ENCODE measurements at places on chromosomes 5 and 9.

GRCh38 chr9:326667-327066 is 112.0 kb downstream of the DOCK8 start:
- no peak for DNase-seq

GRCh38 chr9:95817205-95817604 is 58.3 kb upstream of the ERCC6L2 start:
- DNase-seq: no peak

DNA sequence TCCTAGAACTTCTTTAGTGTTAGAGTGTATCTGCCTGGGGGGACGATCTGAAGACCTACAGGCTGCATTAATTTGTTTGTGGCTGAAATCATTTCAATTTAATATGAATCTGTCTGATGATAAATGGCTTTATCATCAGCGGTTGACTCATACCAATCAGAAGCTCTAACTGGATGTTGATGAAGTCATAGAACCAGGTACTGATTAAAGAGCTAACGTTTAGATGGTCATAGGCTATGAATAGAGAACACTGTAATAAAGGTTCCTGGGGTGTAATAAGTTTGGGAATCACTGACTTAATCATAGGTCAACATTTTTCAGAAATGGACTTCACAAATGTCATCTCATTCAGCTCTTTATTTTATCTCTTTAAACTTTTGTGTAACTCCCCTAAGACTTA is 329.9 kb downstream of the MSX2 start:
- DNase-seq: no peak

DNA sequence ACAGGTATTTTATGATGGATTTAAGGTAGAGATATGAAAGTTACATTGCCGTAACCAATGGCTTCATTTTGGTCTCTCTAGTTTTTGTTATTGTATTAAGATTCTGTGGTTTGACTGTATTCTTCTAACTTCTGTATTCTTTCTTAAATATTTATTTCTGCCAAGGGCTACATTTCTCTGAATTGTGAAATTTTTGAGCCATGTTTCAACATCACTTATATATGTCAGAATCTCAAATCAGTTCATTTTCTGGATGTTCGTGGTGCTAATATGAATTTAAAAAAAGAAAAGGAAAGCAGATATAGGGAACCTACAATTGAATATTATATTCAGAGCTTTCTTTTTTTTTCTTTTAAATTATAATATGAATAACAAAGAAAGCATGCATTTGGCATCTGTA is 142.7 kb downstream of the ANXA1 start:
- no peak for DNase-seq

All from naive thymus-derived CD4-positive, alpha-beta T cell (primary cell).